NCI-H187 treated with DMSO at 0.1 percent for 48 hours (cell line): ENCODE measurements at places on chromosomes 4 and X.

DNA sequence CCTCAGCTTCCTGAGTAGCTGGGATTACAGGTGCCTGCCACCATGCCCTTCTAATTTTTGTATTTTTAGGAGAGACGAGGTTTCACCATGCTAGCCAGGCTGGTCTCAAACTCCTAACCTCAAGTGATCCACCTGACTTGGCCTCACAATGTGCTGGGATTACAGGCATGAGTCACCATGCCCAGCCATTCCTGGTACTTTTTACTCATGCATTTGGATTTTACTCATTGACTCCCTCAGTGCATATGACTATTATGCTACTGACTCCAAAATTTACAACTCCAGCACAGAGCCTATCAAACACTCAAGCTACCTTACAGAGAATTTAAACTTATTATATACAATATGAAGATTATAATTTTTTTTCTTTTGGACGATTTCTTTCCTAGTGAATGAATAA is 199.9 kb downstream of the CXXC4 start:
- DNase-seq: no peak

GRCh38 chr4:24965627-24966026 is 52.8 kb upstream of the CCDC149 start:
- no peak for DNase-seq

DNA sequence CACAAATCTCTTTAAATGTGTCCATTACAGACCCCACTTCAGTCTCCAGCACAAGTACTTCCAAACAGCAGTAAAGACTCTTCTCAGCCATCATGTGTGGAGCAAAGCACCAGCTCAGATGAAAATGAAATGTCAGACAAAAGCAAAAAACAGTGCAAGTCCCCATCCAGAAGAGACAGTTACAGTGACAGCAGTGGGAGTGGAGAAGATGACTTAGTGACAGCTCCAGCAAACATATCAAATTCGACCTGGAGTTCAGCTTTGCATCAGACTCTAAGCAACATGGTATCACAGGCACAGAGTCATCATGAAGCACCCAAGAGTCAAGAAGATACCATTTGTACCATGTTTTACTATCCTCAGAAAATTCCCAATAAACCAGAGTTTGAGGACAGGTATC is 78.0 kb downstream of the SLC10A6 start:
- no peak for DNase-seq

DNA sequence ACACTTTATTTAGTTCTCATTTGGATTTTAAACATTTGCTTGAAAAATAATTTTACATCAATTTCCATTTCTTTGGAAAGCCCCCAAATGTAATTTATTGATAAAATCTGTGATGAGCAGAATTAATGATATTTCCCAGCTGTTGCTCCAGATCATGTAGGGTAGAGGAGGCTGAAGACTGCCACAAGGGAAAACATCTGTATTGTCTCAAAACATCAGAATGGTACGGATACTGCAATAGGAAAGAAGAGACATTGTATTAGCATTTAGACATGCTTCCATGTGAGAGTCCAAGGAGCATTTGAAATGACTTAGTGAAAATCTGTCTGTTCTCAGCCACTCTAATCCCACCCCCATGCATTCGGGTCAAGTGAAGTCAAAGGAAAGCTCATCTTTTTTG is 14.4 kb downstream of the ADH1A start:
- DNase-seq: no peak

- no peak for DNase-seq
These were observed 71.9 kb downstream of the NAA11 start for GRCh38 chr4:79253924-79254323.

DNA sequence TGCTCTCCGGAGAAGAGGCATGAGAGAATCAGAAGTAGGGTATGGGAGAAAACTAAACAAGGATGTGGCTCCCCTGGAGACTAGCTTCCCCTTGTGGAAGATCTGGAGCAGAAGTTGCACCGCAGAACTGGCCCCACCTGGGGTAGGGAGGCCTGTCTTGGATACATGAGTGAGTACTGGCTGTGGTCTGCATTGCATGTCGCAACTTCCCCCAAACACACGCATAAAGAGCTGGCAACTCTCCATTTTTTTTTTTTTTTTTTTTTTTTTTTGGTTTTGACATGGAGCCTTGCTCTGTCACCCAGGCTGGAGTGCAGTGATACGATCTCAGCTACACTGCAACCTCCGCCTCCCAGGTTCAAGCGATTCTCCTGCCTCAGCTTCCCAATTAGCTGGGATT is 119.9 kb downstream of the EGF start:
- DNase-seq: no peak

DNA sequence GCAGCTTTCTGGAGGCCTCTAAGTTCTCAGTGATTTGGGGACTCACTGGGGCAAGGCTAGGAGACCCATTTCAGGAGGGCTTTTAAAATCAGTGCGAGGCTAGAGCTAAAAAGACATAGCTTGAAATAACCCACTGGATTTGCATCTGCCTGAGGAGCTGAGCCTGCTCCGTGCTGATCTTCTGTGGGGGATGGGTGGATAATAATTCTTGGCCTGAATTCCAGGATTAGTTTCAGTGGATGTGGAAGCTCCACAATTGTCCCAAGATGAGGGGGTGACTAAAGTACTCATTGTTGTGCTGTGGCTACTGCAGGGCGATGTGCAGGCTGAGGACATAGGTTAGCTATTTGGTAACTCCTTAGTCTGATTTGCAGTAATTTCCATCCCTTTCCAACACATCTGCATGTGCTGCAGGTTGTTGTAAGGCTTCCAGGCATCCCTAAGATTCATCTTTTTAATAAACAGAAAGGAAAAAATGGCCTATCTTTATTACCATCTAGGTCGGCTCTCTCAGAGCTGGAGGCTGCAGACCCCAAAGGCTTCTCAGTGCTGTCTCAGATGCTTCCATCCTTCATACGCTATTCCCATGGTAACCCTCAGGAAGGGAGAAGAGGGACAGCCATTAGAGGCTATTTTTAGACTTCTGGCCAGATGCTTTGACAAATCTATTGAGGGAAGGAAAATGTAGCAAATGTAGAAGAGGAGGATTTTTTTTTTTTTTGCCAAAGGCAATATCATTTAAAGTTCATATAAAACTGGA is 63.4 kb downstream of the GRXCR1 start:
- DNase-seq: no peak

GRCh38 chr4:36209941-36210649 is 34.2 kb downstream of the ARAP2 start:
- DNase-seq: no peak

DNA sequence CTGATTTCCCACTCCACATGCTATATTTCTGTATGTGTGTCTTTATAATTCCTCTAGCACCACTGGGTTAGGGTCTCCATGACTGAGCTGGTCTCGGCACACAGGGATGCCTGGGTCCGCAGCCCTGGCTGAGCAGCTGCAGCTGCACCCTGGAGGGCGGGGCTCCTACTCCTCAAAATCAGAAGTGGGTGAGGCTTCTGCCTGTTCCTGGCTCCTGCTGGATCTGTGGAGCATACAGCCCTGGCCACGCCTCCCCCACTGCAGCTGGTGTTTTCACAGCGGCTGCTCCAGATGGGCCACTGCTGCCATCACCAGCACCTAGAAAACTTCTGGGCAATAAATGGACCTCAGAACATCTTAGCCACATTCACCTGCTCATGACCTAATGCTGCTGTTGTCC is 30.9 kb downstream of the SPCS3 start:
- no peak for DNase-seq

DNA sequence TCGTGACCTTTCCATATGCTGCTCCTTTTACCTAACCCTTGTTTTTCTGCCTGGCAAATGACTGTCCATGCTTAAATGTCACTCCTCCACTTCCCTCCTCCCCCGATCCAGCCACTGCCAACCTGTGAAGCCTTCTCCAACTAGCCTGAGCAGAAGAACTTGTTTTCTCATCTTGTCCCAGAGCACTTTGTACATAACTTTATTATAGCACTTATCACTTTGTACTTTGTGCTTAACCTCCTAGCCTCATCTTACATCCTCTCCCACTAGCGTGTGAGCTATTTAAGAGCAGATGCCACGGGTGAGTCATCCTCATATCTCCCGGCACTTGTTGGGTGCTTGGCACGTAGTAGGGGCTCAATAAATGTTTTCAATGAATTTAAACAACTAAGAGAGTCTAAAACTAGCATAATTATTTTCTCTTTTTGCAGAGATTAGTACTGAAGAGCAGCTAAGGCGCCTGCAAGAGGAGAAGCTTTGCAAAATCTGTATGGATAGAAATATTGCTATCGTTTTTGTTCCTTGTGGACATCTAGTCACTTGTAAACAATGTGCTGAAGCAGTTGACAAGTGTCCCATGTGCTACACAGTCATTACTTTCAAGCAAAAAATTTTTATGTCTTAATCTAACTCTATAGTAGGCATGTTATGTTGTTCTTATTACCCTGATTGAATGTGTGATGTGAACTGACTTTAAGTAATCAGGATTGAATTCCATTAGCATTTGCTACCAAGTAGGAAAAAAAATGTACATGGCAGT is 46.9 kb downstream of the XIAP start:
- no peak for DNase-seq
